ENCODE measurements at places on chromosomes 5 and 9. TPM values are rescaled to one million over a fixed set of nuclear protein-coding genes. Genes with fewer than 3 reads are reported as not detected.

CXCL14 gene
- not detected for total RNA-seq

SLC25A2 gene
- 0.25 TPM for total RNA-seq

SPAAR gene
- not detected for total RNA-seq

FAM151B gene
- 1.0 TPM for total RNA-seq

SMIM27 gene
- 11.9 TPM for total RNA-seq

PIK3R1 gene
- total RNA-seq, result 71.2 TPM

IFNA21 gene
- total RNA-seq, result not detected

PLPP6 gene
- 8.0 TPM for total RNA-seq

Data from T-helper 2 cell treated with Interferon-gamma antibody and Interleukin-4, amounts not matched to agents 100 ng/mL and 5 ng/mL, for 36 hours (primary cell).